ENCODE measurements at places on chromosomes 1 and 21.

- no peak for DNase-seq
Observed at GRCh38 chr1:230191855-230192254, 124.8 kb downstream of the GALNT2 start.

DNA sequence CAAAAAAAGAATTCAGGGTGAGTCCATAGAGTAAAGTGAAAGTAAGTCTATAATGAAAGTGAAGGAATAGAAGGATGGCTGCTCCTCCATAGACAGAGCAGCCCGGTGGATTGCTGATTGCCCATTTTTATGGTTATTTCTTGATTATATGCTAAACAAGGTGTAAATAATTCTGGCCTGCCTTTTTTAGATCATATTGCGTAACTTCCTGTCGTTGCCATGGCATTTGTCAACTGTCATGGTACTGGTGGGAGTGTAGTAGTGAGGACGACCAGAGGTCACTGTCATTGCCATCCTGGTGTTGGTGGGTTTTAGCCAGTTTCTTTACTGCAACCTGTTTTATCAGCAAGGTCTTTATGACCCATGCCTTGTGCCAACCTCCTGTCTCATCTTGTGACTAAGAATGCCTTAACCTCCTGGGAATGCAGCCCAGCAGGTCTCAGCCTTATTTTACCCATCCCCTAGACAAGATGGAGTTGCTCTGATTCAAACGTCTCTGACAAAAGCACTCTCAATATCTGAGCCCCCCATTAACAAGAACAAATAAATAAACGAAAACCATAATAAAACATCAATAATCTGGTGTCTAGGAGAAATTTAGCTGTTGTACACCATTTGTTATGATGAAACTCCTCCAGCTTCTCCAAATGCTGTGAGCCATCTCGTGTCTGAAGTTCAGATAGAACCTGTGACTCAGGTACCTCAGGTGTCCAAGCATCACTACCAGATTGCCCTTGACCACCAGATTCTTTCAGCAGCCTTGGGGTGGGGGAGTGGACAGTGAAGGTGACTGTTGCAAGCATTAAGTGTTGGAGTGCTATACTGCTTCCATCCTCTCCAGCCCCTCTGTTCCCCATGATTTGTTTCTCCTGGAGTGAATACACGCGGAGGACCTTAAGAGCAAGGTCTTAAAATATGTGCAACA lies 36.0 kb downstream of the EBNA1BP2 start:
- peak; percentile 19 for DNase-seq

DNA sequence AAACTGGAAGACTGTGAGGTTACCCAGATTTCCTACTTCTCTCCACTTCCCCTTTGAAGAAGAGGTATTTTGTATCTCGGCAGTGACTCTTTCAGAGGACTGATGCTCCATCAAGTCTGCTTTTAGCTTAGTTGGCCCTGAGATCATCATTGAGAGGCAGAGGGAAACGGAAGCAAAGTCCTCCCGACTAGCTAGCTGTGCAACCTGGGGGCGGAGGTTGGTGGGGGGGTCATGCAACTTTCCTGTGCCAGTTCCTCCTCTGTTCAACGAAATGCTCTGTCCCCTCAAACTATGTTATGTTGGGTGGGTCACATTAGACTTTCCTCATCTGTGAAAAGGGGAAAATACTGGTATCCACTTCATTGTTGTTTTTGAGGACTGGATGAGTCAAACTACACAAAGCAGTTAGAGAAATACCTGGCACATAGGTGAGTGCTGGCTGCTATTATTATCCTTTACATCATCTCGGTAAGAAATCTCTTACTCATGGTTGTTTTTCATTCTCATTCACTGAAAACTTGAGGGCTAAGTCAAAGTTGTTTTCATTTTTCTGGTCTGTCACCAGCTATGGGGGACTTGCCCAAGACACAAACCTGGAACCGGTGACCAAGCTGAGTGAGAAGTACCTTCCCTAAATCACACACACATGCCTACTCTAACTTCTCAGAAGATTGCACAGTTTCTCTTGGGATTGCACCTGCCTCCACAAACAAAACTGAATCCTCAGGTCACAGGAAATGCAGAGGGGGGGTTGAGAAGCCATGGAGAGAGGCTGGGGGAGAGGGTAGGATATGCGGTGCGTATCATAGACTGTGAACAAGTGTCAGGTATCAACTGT lies 83.3 kb downstream of the ABCA4 start:
- DNase-seq = no peak

DNA sequence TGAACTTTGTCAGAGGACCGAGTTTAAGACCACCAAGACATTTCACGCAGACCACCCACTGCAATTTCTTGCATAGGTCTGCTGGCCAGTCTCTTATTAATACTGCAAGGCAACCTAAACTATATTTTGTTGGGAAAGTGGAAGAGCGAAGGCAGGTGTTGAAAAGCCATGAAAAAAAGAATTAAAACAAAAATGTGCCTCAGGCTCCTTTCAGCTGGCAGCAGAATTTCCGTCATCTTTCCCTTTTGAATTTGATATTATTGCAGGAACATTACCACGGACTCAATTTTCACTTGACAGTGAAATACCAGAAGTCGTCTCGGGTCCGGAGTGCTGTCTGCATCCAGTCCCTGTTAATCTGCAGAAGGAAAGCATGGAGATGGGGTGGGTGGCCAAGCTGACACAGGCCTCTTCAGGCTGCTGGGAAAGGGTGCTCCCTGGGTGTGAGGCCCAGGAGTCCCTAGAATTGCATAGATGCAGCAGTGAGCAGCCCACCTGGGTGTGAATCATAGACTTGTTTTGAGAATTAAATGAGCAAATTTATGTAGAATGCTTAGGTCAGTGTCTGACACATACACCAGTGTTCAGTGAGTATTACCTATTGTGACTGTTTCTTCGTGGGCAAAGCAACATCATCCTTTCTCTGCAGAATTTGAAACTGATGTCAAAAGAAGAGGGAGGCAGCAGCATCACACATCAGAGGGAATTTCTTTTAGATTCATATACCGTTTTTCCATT lies 150.7 kb downstream of the PBX1 start:
- DNase-seq = no peak

DNA sequence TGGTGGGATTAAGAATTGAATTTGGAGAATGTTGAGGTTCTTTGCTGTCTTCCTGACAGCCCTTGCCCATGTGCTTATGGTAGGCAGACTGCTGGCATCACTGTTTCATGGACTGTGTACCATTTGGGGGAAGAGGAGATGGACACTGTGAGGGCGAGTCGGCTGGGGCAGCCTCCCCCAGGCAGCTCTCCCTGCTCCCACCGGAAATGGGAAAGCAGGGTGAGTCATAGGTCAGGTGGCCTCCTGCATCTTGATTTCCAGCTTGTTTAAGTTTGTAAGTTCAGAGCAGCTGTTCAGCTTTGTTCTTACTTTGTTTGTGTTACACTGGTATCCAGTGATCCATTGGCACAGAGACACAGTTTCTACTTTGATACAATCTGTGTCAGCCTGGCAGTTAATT lies 87.2 kb upstream of the CNIH3 start:
- DNase-seq = no peak

GRCh38 chr1:54857746-54858561 lies 29.0 kb downstream of the DHCR24 start:
- peak; percentile 24 for DNase-seq

- DNase-seq = no peak
Observed at GRCh38 chr1:6035303-6035702, 10.4 kb upstream of the KCNAB2 start.

DNA sequence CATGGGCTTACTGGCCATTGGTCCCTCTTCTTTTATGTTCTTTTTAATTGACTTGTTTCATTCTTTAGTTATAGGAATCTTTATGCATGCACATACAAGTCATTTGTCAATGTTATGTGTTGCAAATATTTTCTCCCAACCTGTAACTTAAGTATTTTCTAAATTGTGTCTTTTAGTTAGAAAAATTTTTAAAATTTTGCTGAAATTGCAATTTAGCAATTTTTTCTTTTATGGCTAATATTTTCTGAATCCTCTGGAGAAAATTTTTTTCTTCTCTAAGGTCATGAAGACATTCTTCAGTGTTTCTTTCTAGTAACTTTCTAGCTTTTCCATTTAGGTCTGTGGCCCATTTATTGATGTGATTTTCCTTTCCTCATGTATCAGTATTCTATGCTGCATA lies 48.9 kb upstream of the TENT5C start:
- no peak for DNase-seq

GRCh38 chr1:170731566-170732251 lies 67.8 kb downstream of the PRRX1 start:
- DNase-seq = no peak

DNA sequence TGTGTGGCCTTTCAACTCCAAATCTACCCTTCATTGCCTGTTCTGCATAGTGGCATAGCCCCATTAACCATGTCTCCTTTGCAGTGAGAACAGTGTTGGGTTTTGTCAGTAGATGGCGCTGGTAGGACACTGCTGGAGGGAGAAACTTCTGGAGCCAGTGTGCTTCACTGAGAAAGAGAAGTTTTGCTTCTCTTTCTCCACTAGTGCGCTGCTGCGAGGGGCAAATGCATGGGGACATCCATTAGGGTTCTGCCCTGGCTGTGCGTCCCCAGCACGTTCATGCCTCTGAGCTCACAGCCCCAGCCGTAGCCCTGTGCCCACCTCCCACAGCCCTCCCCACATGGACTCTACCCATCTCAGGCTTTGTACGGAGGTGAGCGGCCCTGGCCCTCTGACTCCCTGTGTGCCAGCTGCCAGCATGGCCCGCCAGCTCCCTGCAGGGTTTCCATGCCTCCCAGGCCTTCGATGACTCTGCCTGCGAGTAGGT lies 53.1 kb downstream of the RIMS3 start:
- peak; percentile 74 for DNase-seq

GRCh38 chr1:38746941-38747600 lies 112.5 kb downstream of the RRAGC start:
- no peak for DNase-seq

DNA sequence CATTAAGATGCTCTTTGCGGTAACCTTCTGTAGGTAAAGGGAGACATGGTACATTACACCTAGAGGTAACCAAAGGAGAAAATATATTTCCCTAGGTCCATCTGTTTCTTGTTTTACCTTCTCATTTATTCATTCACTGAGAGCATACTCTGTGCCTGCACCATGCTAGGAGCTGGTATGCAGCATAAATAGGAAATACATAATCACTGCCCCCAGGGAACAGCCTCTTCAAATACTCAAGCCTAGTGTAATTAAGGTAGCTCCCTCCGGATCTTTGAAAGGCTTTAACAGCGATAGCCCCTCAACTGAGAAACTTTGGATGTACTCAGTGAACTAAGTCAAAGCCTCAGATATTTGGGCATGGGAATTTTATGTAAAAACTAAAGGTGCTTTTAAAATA lies 123.6 kb downstream of the GABPA start:
- DNase-seq = no peak

- no peak for DNase-seq
Observed at GRCh38 chr1:168373869-168374268, 93.2 kb downstream of the TBX19 start.

GRCh38 chr1:246292571-246292970 lies 214.5 kb downstream of the SMYD3 start:
- DNase-seq = no peak

- no peak for DNase-seq
Observed at GRCh38 chr1:40711465-40712404, 20.2 kb downstream of the NFYC start.

- peak; percentile 84 for DNase-seq
Observed at GRCh38 chr1:151006327-151007052, at the start of gene MINDY1. MINDY1 (minus strand) TSS chr1:151006902; CDS start chr1:151002617, 4,285 bp downstream.

GRCh38 chr1:85397490-85398032 lies 67.4 kb downstream of the DDAH1 start:
- DNase-seq = no peak

- no peak for DNase-seq
Observed at GRCh38 chr1:245751726-245752470, 597.1 kb downstream of the KIF26B start.

GRCh38 chr1:55225228-55225627 lies 10.1 kb upstream of the USP24 start:
- no peak for DNase-seq

- no peak for DNase-seq
Observed at GRCh38 chr1:114296413-114296812, 142.7 kb upstream of the SYT6 start.

DNA sequence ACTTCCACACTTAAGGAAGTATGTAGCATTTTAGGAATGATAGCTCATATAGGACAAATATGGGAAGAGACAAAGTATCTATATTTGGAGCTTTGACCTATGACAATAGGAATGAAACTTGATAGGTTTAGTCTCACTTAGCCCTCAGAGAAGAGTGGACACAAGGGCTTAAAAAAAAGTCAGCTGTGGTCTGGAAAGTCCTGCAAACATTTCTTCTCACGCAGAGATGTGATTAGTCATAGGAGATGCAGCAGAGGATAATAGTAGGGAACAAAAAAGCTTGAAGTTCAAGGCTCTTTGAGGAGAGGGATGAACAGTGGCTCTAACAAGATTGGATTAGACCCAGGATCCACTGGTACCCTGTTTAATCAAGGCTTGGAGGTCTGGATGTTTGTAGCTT lies 14.8 kb upstream of the RNF220 start:
- DNase-seq = no peak

- no peak for DNase-seq
Observed at GRCh38 chr1:11286735-11287410, 13.9 kb downstream of the UBIAD1 start.

- no peak for DNase-seq
Observed at GRCh38 chr1:30804352-30804751, 46.8 kb upstream of the LAPTM5 start.

DNA sequence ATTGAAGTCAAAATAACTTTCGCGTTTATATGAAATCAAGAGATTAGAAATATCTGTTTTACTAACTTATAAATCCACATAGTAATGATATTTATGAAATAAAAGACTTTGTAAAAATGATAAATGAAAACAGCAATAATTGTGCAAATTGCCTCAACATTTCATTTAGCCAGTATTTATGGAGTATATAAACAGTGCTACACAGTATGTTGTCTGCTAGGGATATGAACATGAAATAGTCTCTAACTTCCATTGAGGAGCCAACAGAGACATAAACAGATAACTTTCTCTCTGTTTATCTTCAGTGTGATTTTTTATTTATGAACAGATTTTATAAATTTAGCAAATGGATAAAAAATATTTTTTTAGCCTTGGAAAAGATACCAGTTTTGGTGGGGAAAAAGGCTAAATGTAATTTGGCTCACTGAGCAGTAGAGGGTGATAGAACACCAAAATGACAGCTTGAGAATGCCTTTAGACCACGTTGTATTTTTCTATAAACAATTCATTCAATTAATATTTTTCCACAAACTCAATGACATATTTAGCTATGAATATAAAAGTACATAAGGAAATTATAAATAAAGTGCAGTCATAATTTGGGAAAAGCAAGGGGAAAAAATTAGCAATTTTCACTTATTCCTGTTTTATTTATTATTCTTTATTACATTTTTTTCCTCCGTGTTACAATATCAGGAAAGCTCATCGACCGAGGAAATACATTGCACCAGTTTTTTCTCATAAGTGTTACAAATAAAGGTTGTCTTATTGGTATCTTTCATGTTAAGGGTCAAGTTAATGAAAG lies 47.5 kb upstream of the EEIG2 start:
- peak; percentile 56 for DNase-seq

DNA sequence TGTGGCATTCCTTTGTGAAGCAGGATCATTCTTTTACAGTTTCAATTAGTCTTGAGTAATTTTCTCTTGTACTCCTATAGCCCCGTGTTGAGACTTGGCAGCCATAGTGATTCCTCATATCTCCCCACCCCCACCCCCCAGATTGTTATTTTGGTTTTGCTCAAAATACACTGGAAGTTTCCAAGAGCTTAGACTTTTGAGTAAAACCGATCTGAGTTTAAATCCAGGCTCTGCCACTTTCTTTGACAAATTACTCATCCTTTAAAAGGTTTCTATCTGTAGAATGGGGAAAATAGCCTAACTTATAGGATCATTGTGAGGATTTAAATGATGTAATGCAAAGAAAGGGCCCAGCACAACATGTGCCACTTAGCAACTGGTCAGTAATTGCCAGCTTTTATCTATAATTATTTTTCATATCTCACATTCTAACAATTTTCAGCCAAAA lies 53.1 kb upstream of the RC3H1 start:
- DNase-seq = no peak

Measured in NB4 (cell line).